ENCODE measurements at places on chromosomes 5 and 9. TPM values are rescaled to one million over a fixed set of nuclear protein-coding genes. Genes with fewer than 3 reads are reported as not detected.
A peak's percentile ranks its signal among the peaks of the same experiment; 100 is the strongest.

Gene ENC1
- total RNA-seq: 0.70 TPM

Gene MARCOL
- total RNA-seq: not detected

Gene KLHL3
- total RNA-seq: 24.6 TPM

Gene MZB1
- total RNA-seq: 3.1 TPM

Gene NR5A1
- not detected for total RNA-seq

DNA sequence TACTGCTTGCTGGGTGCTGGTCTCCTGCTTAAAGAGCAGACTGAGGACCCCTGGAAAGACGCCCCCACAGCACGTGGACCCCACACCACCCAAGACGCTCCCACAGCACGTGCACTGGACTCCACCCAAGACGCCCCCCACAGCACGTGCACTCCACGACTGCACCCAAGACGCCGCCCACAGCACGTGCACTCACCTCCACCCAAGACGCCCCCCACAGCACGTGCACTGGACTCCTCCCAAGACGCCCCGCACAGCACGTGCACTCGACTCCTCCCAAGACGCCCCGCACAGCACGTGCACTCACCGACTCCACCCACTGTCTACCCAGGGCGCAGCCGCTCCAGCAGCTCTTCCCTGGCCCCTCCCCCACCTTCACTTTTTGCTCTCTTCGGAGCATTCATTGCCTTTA is 50.5 kb downstream of the EHMT1 start:
- no peak overlapping the region for H3K4me3 ChIP-seq
- peaks cover 8% of the 10 kb centered on the region for H3K36me3 ChIP-seq
- peak overlapping the region; percentile 85 for H3K27ac ChIP-seq
- no peak for DNase-seq
- H3K4me1 ChIP-seq: peaks cover 47% of the 10 kb centered on the region

DNA sequence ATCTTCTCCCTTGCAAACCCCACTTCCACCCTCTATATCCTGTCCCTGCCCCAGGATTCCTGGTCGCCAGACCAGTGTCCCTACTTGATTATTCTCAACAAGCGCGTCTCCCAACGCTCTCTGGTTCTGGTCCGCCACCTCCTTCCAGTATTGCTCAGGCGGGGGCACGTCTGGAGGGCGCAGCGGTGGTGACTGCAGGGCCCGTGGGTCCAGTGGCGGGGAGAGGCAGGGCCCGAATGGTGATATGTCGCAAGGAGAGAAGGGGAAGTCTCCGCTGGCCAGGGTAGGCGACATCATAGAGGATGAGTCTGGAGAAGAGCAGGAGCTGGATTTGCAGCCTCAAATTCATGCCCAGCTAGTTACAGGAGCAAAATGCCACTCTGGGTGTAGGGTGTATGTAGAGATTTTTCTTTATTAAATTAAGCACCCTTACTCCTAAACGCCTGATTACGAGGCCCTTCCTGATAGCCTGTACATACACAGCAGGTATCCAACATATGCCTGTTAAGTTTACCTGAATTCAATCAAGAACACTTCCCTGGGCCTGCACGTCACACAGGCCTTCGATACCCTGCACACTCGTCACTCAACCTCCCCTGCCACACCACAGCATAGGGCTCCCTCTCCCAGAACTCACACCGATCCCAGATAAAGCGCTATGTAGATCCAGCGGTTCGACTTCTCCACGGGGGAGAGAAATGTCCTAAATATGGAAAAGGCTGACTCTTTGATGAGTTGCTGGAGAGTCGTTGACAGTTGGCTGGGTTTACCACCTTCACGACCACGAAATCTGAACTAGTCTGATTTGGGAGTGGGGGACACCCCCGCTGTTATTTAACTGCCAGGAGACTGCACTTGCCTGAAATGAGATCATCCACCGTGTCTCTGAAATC is 4.8 kb downstream of the MCIDAS start:
- H3K27me3 ChIP-seq: peaks cover 81% of the 10 kb centered on the region
- H3K36me3 ChIP-seq: peaks cover 2% of the 10 kb centered on the region
- H3K27ac ChIP-seq: peak overlapping the region; percentile 27
- peak overlapping the region; percentile 34 for H3K4me3 ChIP-seq
- no peak for DNase-seq

DNA sequence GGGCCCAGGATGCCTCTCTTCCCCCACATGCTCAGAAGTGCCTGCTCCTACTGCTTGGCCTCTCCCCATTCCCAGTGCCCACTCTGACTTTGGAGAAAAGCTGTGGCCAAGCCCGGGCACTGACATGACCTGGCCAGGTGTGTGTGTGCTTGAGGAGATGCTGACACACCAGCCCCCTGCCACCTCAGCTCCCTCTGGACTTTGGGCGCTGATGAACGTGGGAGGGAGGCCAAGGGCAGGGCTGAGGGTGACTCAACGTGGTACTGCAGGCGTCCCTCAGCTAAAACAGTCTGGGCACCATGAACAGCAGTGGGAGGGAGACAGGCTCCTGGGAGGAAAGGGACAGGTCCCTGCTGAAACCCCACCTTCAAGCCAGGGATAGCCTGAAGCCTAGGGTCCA is 3.9 kb downstream of the TRIM36 start:
- H3K36me3 ChIP-seq: peaks cover 7% of the 10 kb centered on the region
- H3K27ac ChIP-seq: no peak overlapping the region
- H3K4me3 ChIP-seq: no peak overlapping the region
- no peaks in the 10 kb centered on the region for H3K4me1 ChIP-seq

DNA sequence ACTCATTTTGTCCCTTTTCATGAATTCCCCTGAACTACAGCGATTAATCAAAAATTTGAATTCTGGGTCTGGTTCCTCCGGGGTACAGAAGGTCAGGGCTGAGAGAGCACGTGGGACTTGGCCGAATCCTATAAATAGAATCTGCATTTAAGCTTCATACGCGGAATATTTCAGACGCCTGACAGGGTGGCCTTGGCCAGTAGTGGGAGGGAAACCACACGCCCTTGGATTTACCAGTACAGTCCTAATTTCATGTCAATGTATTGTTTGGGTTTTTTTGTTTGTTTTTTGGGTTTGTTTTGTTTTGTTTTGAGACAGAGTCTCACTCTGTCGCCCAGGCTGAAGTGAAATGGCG is 21.5 kb upstream of the NIPBL start:
- DNase-seq: no peak
- H3K27ac ChIP-seq: no peak overlapping the region
- H3K4me1 ChIP-seq: peaks cover 4% of the 10 kb centered on the region
- H3K36me3 ChIP-seq: no peaks in the 10 kb centered on the region
- peaks cover 8% of the 10 kb centered on the region for H3K27me3 ChIP-seq
- H3K4me3 ChIP-seq: no peak overlapping the region

- H3K27ac ChIP-seq: no peak overlapping the region
- peaks cover 21% of the 10 kb centered on the region for H3K4me1 ChIP-seq
- H3K36me3 ChIP-seq: peaks cover 11% of the 10 kb centered on the region
- H3K4me3 ChIP-seq: no peak overlapping the region
- no peak for DNase-seq
These were observed 34.1 kb downstream of the WHRN start for GRCh38 chr9:114471157-114471556.

GRCh38 chr9:88658311-88658822 is 123.4 kb downstream of the NXNL2 start:
- no peak overlapping the region for H3K4me3 ChIP-seq
- no peak overlapping the region for H3K27ac ChIP-seq
- no peaks in the 10 kb centered on the region for H3K36me3 ChIP-seq
- DNase-seq: no peak
- no peaks in the 10 kb centered on the region for H3K4me1 ChIP-seq
- peaks cover 22% of the 10 kb centered on the region for H3K27me3 ChIP-seq

DNA sequence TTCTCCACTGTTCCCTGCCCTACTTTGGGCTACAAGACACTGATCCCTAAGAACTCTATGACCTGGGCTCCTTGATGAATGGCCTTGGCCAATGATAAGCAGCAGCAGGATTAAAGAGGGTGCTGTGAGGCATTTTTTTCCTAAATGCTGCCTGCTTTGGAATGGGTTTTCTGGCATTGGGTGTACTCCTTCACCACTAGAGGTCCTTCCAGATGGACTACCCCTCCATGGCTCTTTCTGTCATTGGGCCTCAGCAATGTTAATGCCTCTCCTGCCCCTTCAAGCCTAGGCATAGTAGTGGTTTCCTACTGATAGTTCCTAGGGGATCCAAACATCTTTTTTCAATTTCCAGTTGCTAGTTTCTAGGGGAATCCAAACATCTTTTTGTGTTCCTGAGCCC is 319.3 kb upstream of the RPS23 start:
- DNase-seq: no peak
- no peak overlapping the region for H3K27ac ChIP-seq
- H3K4me1 ChIP-seq: no peaks in the 10 kb centered on the region
- no peak overlapping the region for H3K4me3 ChIP-seq
- no peaks in the 10 kb centered on the region for H3K36me3 ChIP-seq
- H3K27me3 ChIP-seq: peaks cover 38% of the 10 kb centered on the region

GRCh38 chr5:120927950-120928530 is 463.9 kb downstream of the PRR16 start:
- no peaks in the 10 kb centered on the region for H3K4me1 ChIP-seq
- no peaks in the 10 kb centered on the region for H3K27me3 ChIP-seq
- H3K4me3 ChIP-seq: no peak overlapping the region
- no peaks in the 10 kb centered on the region for H3K36me3 ChIP-seq
- H3K27ac ChIP-seq: no peak overlapping the region

DNA sequence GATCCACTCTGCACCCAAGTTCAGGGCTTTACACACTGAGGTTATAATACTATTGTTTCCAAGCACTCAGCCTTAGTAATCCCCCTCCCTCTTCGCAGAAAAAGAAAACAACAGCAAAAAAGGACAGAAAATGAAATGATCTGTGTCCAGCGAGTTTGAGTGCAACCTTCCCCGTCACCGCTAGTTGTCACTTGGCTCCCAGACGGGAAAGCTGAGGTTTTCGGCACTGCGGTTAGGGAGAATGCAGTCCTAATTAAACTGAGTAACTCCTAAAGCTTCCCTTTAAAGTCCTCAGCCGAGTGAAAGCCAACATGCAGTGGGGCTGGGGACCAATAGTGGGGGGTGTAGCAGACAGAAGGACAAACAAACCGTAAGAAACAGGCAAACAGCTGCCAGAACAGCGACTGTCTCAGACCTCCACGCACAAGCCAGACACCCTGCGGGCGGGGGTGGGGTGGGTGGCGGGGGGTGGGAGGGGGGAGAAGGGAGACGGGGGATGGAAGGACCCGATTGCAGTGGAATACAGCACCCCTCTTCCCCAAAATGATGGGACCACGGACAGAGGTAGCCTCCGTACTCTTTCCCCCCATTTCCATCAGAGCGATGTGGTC is 680 bp downstream of the GLRA1 start:
- no peak for DNase-seq
- H3K27me3 ChIP-seq: peaks cover 19% of the 10 kb centered on the region
- no peak overlapping the region for H3K4me3 ChIP-seq
- H3K4me1 ChIP-seq: no peaks in the 10 kb centered on the region

GRCh38 chr9:13267743-13268142 is 11.7 kb downstream of the MPDZ start:
- no peak for DNase-seq
- H3K4me3 ChIP-seq: no peak overlapping the region
- no peak overlapping the region for H3K27ac ChIP-seq
- no peaks in the 10 kb centered on the region for H3K4me1 ChIP-seq

All from T-helper 17 cell (primary cell).